CD4-positive, alpha-beta T cell treated with Interleukin-2 at 100 ng/mL for 4 hours (primary cell): ENCODE measurements at places on chromosomes 5 and 9.

GRCh38 chr9:114150608-114151007 is 4.7 kb upstream of the COL27A1 start:
- DNase-seq, result no peak

- DNase-seq, result no peak
Measured at GRCh38 chr5:104904561-104904960, 1342.0 kb upstream of the NUDT12 start.

- DNase-seq, result peak; percentile 87
Measured at GRCh38 chr5:179060116-179061008, at the start of gene ZNF354C. Gene ZNF354C (plus strand): TSS chr5:179060373. CDS start chr5:179062069, 1,696 bp downstream.

- no peak for DNase-seq
Measured at GRCh38 chr5:97545446-97545845, 362.4 kb upstream of the RIOK2 start.

GRCh38 chr5:18008940-18009339 is 374.7 kb downstream of the TAF11L14 start:
- DNase-seq, result no peak

DNA sequence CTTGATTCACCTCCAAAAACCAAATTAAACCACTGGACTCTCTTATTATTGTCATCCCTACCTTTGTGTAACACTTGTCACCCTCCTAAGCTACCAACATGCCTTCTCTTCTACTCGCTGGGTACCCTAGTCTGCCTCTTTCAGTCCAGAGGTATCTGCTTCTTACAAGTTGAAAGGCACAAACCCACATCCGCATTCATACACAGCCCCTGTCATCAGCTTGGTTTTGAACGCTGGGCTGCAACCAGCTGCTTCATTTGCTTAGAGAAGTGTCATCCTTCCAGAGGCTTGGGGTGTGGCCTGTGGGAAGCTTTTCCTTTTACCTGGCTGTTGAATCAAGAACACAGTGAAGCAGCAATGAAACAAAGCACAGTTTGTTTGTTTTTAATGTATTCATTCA is 138.8 kb upstream of the WWC1 start:
- no peak for DNase-seq

GRCh38 chr5:2780421-2781171 is 29.1 kb upstream of the IRX2 start:
- no peak for DNase-seq

- DNase-seq, result no peak
Measured at GRCh38 chr9:123996731-123997421, 14.7 kb upstream of the LHX2 start.

- DNase-seq, result no peak
Measured at GRCh38 chr5:31051316-31051715, 142.2 kb upstream of the CDH6 start.

DNA sequence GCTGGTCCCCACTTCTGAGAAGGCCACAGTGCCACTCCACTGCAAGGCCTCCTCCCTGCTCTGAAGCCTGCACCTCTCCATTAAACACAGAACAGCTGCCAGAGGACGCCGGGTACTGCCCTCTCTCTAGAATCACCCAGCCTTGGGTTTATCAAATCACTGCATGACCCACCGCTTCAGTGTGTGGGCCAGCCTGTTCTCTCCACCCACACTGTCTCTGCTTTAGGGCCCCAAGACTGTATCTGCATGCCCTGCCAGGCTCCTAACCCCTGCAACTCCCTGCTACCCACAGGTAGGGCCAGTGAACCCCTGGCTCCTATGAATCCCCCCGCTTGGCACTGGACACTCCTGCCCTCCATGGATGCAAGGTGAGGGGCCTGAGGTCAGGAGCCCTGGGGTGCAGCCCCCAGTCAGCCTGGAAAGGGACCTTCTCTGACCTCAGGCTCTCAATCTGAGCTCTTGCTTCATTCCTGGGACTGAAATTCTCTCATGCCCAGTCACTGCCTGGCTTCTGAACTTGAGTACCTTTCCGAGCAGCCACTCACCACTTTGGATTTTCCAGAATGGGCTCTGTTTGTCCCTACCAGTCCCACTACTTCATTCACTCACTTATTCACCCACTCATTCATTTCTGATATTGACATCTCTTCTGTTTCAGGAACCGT is 206.3 kb downstream of the GABBR2 start:
- no peak for DNase-seq

DNA sequence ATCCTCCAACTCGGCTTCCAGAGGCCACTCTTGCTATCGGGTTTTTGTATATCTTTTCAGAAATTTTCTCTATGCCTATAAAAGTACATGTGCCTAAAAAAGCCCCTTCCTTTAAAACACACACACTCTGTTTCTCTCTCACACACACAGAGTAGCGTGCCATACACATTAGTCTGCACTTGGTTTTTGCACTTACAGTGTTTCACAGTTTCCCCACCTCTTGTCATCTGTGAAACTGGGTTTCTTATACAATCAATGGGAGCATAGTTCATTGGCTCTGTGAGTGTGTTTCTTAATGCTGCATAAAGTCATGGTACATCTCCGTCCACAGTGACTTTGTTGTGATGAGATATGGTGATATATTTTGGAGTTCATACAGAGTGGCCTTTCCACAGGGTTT is 664 bp upstream of the IGFBPL1 start:
- DNase-seq, result no peak

DNA sequence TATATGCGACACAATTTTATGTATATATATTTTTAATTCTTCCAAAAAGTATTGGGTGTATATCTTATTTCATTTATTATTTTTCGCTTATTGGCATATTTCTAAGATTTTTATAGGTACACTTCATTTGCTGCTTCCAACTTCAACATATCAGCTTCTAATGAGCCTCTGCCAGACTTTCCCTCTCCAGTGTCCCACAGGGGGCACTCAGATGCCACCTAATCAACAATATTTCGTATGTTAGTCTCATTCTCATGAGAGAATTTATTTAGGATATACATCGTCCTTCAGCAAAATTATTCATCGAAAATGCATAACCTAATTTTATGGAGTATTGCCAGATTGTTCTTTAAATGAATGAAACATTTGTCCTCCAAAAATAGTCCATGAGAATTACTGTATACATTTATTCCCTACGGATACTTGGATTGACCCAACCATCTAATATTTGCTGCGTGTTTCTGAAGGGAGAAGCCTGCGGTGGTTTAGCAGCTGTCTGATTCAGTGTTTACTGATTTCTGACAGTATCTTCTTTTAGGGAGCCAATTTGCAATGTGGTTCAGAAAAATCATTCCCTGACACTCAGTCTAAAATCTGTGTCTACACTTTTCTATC is 100.6 kb upstream of the SELENOP start:
- DNase-seq, result peak; percentile 77

- DNase-seq, result no peak
Measured at GRCh38 chr5:77550406-77550805, 58.3 kb upstream of the WDR41 start.

DNA sequence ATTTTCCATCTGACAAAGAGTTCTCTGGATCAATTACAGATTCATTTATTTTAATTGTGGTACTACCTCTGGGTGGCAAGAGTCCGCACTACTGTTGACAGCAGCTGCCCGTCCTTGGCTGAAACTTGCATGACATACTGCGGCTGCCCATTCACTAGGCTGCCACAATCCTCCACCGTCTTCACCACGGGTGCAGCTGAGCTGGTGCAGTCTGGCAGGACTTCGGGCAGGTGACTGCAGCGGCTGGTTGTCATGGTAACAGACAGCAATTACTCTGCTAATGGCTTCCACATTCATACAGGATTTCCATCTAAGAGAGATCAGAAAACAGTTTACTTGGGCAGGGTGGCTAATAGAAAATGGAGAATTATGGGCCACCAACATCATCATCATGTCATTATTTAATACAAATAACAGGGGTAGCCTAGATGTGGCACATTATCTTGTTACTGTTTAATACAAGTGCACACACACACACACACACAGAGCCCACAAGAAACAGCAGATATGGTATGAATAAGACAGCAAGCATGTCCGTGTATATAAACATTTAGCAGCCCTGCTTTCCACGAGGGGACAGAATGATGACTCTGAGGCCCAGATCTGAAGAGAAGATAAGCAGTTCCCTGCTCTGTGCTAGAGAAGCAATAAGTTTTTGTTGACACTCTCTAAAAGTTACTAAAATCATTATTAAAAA is 112.3 kb downstream of the MARCHF3 start:
- no peak for DNase-seq

DNA sequence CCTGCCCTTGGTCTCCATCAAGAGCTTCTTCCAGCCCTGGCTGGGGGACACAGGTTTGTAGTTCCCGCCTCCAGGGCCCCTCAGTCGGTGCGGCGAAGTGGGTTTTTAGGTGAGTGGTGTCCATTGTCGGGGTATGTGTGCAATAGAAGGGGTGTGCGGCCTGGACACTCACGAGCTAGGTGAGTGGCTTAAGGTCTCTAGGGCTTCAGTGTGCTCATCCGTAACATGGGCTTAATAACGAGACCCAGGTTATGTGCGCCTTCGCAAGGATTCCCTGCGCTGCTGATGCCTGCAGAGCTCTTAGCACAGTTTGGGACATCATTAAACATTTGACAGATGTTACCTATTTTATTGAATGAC is 656 bp downstream of the CEP78 start:
- no peak for DNase-seq

DNA sequence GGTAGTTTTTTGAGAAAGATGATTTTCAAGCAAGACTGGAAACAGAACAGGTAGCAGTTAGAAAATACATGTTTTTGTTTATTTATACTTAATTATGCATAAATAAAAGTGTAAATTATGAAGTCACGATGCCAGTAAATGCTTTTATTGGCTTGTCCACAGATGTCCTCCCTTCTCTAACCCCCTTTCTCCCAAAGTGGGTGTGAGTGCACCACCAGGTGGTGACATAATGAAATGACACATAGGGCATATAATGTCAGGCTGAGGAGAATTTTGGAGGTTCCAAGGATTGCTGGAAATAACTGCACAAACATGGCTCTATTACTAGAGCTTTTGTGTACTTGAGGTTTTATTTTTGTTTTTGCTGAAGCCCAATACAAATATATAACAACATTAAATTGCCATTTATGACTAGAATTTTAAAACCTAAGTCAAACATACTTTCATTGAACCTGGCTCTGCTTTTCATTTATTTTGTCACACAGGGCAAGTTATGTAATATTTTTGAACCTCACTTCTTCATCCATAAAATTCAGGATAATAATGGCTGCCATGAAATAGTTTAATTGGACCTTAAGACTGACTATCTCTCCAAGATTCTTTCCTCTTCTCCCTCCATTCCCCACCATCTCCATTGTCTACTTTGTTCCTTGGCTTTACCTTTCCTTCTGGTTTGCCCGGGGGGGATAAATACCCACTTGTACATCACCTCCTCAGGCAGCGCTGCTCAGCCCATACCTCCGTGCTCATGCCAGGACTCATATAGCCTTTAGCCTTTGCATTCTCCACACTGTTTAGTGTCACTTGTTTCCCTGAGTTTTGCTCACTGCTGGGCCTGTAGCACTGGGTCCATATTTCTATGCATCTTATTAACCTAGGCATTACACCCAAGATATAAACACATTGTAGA is 168.8 kb downstream of the PDE4D start:
- peak; percentile 7 for DNase-seq

GRCh38 chr9:91818225-91818585 is 131.8 kb downstream of the ROR2 start:
- no peak for DNase-seq

DNA sequence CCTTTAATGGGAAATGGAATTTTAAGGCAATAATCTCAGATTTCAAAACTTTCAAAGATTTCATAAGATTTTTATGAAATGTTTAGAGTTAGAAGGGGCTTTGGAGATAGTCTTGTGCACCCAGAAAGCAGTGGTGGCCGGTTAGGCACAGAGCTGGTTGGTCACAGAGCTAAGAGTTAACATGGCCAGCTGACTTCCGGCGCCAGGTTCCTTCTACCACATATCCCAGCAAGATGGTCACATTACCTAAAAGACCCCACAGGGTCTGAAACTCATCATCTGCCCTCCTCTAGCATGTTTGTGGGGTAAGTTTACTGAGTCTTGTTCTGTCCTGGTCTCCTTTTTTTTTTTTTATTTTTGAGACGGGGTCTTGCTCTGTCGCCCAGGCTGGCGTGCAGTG is 19.3 kb downstream of the QRFP start:
- no peak for DNase-seq

GRCh38 chr5:139646912-139647505 is 1.1 kb upstream of the CXXC5 start:
- no peak for DNase-seq

GRCh38 chr9:86328156-86328555 is 26.1 kb downstream of the TUT7 start:
- DNase-seq, result no peak

DNA sequence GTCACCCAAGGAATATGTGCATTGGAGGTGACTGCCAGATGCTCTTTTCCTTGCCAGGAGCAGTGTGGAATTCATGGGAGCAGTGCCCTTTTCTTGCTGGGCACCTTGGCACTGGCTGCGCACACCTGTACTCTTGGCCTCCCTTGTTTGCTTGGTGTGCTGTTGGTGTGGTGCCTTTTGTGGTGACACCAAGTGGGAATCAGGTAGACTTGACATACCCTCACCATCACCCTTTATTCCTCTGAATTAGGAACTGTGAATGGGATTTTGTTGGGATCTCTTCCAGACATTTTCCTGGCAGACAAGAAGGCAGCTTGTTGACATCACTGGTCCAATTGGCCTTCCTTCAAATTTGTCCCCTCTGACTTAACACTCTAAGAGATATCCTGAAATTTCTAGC is 82.3 kb downstream of the RAI14 start:
- DNase-seq, result no peak

DNA sequence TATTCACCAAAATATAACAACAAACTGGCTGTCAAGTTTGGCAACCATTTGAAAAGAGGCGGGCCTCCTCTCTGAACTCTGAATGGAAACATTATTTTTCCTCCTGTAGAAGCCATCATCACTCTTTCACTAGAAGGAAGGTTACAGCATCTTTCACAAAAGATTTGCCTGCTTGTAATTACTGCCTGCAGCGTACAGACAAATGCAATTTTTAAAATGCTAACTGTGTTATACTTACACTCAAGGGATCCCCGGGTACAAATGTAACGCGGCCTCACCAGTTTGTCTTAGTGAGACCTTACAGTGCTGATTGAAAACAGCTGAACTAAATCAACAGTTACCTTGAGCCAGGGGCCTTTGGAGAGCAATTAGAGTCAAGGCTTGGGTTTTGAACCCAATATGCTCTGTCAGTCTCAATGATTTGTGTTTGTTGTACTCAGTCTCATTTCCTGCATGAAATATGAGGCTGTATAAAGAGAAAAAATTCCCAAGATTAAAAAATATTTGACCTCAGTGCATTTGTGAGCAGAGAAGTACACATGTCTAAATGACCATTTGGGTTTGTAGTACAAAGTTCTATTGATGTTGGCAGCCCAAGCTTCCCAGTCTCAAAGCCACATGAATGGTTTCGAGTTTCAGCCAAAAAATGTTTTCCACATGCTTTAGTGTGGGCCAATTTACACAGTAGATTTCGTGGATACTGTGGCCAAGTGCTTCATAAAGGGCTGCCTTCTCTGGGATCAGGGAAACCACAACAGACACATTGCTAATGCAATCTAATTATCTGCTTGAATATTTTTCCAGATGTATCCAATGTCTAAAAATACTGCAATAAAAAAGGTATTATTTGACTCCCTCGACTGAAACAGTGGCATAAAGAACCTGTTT is 500.0 kb downstream of the SPATA31D1 start:
- DNase-seq, result no peak

- no peak for DNase-seq
Measured at GRCh38 chr9:79542735-79543620, 28.8 kb upstream of the TLE4 start.

- DNase-seq, result peak; percentile 28
Measured at GRCh38 chr9:83981126-83981871, 694 bp downstream of the RMI1 start.
